ENCODE measurements at places on chromosomes 3 and 15. TPM values are rescaled to one million over a fixed set of nuclear protein-coding genes. Genes with fewer than 3 reads are reported as not detected.

ATP8B4 gene
- total RNA-seq, result 0.61 TPM

KBTBD13 gene
- total RNA-seq, result not detected

SLC27A2 gene
- 6.2 TPM for total RNA-seq

ARHGEF26 gene
- 13.7 TPM for total RNA-seq

ROPN1 gene
- total RNA-seq, result not detected

DNA sequence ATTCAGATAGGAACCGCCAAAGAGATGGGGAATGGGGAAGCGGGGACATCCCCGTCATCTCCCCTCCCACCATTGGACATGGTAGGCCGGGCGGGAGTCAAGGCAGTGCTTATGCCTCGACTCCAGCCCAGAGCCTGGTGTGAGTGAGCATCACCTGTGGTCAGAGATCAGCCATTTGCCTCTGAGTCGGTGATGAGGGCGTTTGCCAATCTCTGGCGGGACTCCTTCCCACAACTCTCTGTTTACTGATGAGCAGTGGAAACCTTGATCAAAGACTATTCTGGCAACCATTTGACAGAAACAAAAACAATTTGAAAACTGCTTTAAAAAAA is 63.9 kb upstream of the HES1 start:
- DNase-seq, result no peak

- DNase-seq, result no peak
Measured at GRCh38 chr3:4807381-4808280, 171.6 kb upstream of the BHLHE40 start.

DNA sequence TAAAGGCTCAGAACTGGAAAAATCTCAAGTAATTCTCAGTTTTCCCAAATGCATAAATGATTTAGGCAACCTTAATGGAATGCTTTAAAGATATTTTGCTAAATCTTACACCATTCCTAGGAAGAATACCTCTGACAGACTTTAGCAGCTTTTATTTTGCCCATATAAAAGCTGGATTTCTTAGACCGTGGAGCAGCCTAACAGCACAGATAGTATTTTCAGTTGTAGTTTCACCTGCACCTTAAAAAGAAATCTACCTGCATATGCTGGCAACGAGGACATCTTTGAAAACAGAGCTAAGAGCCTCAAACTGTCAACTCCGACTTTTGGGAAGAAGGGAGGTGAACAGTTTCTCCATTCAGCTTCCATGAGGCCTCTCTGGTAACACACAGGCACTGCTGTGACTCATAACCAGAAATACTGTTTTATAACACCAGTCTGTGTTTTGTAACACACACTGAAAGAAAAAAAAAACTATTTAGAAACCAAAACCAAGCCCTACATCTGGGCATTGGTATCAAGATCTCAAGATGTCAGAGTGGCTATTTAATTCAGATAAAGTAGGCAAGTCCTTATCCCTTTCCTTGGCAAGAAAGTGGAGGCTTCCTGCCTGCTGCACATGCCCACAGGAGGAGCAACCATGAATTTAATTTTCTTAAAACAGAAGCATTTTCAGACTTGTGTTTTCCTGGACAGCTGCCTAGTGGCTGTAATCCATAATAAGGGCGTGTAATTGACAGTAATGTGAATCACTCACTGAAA is 181.5 kb upstream of the ICE2 start:
- DNase-seq, result no peak

DNA sequence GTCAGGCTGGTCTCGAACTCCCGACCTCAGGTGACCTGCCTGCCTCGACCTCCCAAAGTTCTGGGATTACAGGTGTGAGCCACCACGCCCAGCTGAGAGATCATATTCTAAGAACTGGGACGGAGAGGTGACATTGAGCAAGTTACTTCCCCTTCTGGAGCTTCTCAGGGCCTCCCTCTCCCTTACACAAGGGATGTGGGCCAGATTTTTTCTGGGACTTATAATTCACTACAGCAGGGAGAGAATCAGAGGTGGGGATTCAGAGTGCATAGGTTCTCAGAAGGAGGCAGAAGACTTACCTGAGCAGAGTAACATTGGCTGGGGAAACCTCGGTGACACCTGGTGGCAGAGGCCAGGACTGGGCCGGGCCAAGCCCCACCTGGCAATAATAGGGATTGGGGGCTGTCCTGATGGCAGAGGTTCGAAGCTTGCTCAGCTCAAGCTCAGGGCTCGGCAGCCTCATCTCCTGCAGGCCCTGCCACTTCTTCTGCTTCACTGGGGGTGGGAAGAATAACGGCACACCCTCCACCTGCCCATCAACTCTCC is 6.8 kb downstream of the LTK start:
- peak; percentile 65 for DNase-seq

GRCh38 chr3:24043168-24043567 is 98.1 kb downstream of the NR1D2 start:
- DNase-seq, result no peak

GRCh38 chr3:38617137-38617536 is 32.4 kb downstream of the SCN5A start:
- no peak for DNase-seq

DNA sequence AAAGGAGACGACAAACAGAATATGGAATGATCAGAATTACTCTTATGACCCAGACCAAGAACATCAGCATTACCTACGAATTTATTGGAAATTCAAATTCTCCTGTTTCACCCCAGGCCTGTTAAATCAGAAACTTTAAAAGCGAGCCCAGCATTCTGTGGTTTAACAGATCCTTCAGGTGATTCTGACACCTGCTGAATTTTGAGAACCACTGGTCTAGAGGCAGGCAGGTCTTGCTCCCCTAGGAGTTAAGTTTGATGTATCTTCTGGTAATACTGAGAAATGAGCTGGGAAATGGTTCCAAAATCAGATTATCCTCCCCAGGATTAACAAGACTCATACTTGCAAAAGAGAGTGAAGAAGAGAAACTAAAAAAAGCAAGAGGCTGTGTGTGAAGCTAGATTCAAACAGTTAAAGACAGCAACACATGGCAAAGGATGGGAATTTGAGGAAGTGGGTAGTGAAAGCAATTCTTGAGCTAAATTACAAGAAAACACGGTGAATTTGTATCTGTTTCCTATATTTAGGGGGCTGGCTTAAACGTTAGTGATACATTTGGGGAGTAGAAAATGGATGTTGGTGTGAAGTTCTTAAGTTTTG is 66.0 kb downstream of the FLNB start:
- DNase-seq, result no peak
